ENCODE measurements at places on chromosomes 3 and 15.

DNA sequence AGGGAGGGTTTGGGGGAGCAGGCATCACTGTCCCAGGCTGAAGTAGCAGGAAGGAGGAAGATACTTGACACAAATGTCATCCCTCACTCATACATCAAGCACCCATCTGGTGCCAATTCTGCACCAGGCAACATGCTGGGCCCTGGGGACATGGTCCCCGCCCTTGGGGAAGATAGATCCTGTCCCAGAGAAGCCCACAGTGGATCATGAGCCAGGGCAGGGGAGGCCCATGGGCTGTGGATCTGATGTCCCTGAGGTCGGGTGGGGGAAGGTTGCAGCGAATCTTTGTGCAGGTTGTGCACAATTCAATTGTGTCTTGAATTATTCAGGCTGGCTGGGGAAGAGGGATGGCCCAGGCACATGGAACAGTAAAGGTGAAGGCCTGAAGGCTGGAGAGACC, 6.4 kb upstream of the CCDC33 start:
- DNase-seq = no peak

GRCh38 chr3:41630708-41631107, 331.2 kb downstream of the ULK4 start:
- DNase-seq = no peak

- no peak for DNase-seq
Observed at GRCh38 chr3:103195216-103195615, 760.4 kb downstream of the ZPLD1 start.

DNA sequence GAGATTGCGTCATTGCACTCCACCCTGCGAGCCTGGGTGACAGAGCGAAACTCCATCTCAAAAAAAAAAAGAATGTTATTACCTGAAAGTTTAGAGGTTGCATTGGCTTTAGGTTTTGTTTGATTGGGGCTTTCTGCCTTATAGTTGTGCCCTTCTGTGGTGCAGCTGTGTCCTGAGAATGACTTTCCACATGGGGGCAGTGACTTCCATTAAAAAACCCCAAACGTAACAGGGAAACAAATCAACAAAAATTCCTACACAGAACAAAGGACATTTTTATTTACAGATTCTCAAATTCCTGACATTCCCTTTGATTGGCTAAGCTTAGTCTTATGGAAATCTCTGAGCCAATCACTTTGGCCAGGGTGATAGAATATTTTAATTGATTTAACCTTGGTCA, 154.1 kb upstream of the GPR149 start:
- no peak for DNase-seq

DNA sequence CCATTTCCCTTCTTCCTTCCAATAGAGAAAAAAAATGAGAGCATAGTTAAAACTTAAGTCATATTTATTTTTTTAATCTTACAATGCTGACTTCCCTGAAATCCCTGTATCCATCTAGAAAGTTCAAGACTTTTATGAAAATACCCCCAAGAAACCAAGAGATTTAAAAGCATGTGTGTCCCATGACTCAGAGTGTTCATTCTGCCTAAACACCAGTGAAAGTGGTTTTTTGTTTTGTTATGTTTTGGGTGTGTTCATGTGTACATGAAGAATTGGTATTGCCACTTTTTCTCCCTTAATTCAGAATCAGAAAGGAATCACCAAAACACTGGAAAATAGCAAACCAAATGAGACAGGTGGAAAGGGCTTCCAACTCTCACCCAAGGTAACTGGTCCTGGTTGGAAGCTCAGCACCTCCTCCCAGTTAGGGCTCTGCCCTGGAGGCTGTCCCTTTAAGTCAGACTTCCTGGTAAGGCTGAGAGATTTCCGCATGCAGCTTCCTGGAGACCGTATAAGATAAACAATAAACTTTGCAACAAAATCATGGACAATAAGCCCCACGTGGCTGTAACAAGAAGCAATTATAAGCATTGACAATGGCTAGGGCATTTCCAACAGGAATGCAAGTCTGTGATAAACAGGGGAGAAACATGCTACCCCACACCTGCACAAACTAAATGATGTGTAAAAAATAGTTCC, 121.9 kb upstream of the ARHGEF3 start:
- DNase-seq = no peak

DNA sequence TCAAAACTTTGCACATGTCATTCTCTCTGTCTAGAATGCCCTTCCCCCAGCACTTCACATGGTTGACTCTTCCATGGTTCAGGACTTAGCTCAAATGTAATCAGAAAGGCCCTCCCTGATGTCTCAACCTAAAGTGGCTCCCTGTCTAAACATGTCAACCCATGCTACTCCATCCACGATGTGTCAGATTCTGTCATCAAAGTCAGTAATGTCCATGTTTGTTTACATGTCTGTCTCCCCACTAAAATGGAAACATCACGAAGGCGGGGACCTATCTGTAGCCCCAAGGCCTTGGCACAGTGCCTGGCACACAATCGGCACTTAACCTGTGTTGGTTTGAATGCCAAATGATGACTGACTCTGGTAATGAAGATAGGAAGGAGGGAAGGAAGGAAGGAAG, 20.8 kb upstream of the SNTN start:
- no peak for DNase-seq

DNA sequence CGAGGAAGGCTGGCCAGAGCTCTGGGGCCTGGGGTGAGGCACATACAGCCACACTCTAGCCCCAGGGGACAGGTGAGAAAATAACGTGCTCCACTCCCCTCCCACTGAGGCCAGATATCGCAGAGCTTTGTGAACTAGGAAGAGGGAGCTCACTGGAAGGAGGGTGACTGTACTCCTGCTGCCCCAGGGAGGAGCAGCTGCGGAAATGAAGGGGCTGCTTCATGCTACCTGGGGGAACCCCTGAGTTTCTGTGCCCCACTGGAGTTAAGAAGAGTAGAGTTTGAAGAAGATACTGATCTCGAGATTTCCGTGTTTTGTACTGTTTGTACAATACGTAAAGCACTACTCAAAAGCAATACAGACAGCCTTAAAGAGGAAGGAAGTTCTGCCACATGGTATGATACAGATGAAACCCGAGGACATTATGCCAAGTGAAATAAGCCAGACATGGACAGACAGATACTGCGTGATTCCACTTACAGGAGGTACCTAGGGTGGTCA, 44.6 kb downstream of the CMTM6 start:
- no peak for DNase-seq

DNA sequence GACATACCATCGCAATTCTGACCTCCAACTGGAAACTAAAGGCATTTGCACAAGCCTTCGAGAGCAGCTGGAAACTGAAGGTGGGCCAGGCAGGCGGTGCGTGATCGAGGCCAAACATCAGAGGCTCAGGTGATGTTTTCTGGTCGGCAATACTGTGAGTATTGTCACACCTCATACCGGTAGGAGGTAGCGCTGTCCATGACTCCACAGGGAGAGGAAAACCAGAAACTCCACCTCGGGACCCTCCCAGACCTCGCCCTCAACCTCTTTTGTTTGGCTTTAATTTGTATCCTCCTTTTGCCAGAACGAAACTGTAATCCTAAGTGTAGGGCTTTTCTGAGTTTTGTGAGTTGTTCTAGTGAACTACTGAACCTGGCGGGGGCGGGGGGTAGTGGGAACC, 43.6 kb downstream of the LDHAL6B start:
- no peak for DNase-seq

DNA sequence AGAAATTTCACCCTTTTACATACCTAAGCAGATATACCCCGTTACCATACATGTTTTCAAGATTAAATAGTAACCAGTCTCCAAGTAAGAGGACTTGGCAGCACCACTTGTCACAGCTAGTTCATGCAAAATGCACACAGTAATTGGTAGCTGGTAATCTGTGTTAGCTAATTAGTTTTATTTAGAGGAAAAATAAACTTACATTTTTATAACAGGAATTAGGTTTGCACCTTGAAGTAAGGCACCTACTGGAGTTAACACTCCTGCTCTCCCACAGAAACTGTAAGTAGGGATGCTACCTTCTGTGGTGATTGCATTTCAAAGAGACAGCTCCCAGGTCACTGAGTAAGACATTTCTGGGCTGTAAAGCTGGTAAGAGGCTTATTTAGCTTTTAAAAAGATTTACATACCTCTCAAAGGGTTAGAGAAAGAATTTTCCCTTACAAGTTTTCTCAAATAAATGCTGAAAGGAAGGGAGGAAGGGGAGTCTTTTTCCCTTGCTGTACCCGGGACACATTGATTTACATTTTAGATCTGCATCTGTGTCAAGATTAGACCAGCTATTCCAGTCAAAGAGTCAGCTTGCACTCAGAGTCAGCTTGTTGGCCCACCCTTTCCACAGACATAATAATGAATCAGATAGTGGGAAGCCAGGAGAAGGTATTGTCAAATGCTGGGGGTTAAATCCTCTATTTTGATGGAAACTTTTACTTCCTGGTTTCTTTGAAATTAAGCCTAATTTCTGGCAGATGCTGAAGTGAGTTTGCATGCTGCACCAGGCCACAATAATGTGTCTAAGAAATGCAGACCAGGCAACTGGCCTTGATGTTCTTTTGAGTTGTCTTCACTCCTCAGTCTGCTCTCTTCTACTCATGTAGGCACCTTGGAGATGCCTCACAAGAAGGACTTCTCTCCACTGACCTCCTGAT, 77.6 kb upstream of the CHD2 start:
- no peak for DNase-seq

GRCh38 chr15:77867266-77868047, 210.1 kb downstream of the TBC1D2B start:
- no peak for DNase-seq

DNA sequence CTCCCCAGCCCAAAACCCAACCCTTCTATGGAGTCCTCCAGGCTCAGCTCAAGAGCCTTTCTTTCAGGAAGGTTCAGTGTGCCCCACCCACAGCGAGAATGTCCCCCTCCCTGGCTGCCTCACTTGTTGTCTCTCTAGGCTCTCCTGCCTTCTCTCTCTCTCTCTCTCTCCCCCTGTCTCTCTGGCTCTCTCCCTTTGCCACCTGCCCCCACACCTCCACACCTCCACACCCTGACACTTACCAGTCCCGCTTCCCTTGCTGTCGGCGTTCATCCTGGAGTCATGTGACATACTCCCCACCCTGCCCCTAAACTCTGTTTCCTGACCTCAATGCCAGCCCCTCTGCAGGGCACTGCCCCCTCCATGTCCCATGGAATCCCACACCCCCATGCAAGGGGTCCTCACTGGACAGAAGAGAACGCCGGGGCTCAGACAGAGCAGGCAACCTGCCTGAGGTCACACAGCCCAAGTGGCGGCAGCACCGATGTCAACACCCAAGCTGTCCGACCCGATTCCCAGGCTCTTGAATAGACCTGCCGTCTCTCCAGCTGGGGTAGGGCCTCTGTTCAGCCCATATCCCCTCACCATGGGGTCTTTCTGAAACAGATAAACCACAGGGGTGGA, 28.5 kb upstream of the SLC6A6 start:
- no peak for DNase-seq

GRCh38 chr3:66747261-66747660, 246.4 kb upstream of the LRIG1 start:
- DNase-seq = no peak

DNA sequence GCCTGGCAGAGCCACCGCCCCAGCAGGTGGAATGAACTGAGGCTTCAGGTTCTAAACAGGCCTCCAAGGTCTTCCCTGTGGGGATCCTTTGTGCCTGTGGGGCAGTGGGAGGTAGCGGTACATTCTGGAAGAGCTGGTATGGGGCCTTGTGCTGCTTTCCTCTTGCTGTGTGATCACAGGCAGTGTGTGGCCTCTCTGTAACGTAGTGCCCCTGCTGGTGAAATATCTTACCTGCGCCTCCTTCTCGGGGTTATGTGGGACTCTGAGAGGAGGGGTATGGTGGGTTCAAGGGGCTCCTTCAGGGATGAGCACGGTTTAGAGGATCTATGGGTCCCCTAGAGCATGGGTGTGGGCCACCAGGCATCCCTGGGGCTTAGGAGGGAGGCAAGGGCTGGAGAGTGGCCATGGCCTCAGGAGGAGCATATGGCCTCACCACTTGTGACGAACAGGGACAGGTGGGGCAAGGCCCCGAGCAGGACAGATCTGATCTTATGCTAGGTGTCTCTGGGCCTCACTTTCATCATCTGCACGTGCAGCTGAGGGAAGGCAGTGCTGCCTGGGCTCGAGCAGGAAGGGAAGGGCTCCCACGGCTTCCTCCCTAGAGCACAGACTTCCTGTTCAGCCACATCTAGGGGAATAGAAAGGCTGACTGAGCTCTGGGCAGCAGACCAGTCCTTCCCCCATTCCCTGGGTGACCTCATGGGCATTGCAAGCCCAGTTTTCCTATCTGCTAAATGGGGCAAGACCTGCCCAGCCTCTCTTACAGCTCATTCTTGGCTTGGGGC, 1.9 kb upstream of the ALS2CL start:
- no peak for DNase-seq

GRCh38 chr3:95356764-95357501, 1294.1 kb downstream of the NSUN3 start:
- DNase-seq = no peak

GRCh38 chr3:143134471-143134870, 14.9 kb downstream of the CHST2 start:
- peak; percentile 17 for DNase-seq

DNA sequence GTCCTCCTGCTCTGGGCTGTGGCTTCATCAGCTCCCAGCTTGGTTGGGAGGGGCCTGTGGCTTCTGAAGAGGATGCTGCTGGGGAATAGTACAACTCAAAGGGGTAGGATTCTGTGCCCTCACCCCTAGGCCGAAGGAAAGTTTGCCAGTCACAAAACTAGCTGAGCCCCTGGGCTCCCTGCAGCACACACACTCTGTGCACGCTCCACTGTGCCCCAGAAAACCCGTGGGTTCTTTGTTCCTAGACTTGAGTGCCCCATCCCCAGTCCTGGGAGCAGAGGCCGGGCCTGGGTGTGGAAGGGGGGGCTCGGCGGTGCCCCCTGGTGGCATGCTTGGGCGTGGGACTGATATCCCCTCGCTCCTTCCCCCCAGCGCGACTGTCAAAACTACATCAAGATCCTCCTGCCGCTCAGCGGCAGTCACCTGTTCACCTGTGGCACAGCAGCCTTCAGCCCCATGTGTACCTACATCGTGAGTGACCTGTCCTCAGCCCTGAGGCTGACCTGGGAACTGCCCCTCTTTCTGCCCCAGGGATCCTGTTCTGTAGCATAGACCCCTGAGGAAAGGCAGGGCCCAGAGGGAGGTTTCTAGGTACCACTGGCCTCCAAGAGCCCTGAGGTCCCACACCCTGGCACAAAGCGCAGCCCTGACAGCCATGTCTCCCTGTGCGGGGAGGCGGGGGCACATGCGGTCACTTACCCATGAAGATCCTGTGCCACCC, 14.2 kb downstream of the CIB1 start:
- DNase-seq = peak; percentile 24

All from NCI-H1436 (cell line).